NCI-H774 (cell line): ENCODE measurements at places on chromosomes 3 and 15.

GRCh38 chr3:134797741-134798451, 2.8 kb downstream of the EPHB1 start:
- no peak for DNase-seq

GRCh38 chr15:70046679-70047369, 50.9 kb downstream of the TLE3 start:
- no peak for DNase-seq

- no peak for DNase-seq
Observed at GRCh38 chr3:179036226-179036625, 35.4 kb downstream of the ZMAT3 start.

GRCh38 chr15:55829826-55830225, 86.9 kb upstream of the PRTG start:
- no peak for DNase-seq

GRCh38 chr3:10764259-10765051, 51.6 kb upstream of the SLC6A11 start:
- no peak for DNase-seq

- no peak for DNase-seq
Observed at GRCh38 chr3:122392868-122393844, 9.2 kb downstream of the FAM162A start.
